ENCODE measurements at places on chromosomes 12 and 14.

DNA sequence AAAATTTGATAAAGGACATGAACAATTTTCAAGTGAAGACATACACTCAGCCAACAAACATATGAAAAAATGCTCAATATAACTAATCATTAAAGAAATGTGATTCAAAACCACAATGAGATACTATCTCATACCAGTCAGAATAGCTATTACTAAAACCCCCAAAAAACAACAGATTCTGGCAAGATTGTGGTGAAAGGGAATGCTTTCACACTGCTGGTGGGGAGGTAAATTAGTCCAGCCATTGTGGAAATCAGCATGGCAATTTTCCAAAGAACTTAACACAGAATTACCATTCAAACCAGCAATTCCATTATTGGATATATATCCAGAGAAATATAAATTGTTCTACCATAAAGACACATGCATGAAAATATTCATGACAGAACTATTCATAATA is 18.7 kb upstream of the TAS2R14 start:
- no peak for DNase-seq

GRCh38 chr12:99147130-99147529 is 500.4 kb upstream of the GARIN6 start:
- no peak for DNase-seq

DNA sequence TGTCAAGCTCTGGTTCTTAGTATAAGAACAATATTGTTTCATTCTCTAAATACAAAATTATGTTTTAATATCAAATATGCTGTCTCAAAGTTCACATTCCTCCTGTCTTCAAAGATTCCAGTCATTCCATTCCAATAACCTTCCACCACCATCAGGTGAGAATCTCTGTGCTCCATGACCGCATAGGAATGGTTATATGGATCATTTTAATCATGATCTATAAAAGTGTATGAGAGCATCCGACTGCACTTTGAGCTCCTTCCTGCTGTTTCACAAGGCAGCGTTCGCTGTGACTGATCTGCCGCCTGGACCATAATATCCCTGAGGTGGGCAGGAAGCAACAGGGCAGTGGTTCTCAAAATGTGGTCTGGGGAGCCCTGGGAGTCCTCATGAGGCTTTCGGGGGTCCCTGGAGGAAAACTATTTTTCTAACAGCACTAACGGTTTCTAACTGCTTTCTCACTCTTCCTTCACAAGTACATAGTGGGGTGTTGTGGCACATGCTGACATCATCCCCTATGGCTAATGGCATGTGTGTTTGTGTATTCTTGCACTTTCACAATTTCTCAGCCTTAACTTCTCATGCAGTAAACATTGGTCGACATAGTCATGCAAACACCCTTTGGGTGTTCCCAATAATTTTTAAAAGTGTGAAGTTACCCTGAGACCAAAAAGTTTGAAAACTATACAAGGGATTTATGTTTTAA is 137.4 kb downstream of the ANO2 start:
- no peak for DNase-seq

DNA sequence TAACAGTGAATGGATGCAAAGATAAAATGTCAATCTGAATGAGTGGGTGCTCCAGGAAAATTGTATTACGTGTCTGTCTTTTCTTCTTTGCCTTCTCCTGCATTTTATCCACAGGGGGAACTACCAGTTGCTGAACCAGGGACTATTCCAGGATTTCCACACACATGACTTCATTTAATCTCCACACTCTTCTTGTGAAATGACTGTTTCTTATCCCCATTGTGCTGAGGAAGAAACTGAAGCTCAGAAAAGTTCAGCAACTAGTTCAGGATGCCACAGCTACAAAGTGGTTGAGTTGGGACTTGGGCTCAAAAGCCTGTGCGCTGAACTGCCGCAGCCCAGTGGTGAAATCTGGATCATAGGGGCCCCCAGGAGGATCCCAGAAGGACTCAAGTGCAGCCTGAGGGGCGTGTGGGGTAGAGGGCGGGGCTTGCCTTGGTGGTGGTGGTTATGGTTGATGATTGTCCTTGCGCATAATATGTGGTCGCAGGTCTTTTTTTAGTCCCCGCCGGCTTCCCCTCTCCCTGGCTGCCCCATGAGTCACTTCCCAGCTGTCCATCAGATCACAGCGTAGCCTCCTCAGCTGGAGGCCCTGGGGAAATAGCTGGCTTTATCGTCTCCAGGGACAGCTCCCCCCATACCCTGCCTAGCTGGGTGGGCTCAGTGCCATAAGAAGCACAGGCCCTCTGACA is 235.2 kb upstream of the CRY1 start:
- DNase-seq, result no peak

DNA sequence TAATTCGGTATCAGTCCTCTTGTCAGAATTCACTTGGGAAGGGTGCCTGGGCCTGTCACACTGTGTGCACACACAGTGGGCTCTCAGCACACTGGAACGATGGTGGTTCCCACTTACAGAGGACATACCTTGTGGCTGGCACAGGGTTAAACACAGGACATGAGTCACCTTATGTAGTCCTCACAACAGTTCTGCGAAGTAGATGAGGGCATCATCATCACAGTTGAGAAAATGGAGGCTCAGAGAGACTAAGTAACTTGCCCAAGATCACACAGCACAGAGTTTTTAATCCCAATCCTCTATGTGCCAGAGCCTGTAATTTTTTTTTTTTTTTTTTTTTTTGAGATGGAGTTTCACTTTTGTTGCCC is 90.7 kb downstream of the NINJ2 start:
- DNase-seq, result no peak

GRCh38 chr14:74619672-74620131 is 7.7 kb upstream of the LTBP2 start:
- DNase-seq, result no peak

GRCh38 chr12:104294927-104295668 is 8.4 kb upstream of the EID3 start:
- no peak for DNase-seq

DNA sequence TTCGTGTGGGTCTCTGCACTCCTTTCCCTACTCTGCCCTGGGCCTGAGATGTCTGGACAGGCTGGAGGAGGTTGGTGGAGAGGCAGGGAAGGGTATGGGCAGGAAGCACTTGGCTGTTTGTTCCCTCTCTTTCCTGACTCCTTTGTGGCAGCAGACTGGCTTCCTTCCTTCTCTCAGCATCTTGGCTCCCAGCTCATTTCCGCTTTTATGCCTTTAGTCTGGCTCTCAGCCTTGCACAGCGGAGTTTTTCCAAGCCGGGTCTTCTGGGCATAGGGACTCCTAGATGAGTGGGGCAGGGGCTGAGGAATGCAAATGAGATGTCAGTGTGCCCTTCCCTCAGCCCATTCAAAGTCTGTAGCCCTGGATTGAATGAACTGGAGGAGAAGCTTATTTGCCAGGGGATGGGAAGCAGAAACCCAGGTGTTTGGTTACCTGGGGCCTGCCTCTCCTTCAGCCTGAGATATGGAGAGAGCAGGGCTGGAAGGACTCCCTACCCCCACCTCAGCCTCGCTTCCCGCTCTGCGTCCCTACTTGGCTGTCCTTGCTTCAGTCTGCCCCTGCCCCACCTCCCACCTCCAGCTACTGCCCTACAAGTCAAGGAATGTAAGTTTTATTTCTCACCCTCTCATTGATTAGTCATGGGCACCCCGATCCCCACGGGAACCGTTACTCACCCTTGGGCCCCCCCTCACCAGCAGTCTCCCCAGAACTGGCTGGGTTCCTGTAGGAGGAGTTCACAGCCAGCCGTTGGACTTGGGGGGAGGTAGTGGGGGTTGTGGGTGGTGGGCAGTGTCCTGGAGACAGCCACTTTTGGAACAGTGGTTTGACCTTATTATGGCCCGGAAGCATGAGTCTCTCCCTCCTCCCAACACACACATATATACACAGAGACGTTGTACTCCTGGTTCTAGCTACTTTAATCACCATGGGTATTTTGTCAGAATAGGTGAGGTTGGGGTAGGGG is 9.3 kb upstream of the ITGA5 start:
- DNase-seq, result no peak

DNA sequence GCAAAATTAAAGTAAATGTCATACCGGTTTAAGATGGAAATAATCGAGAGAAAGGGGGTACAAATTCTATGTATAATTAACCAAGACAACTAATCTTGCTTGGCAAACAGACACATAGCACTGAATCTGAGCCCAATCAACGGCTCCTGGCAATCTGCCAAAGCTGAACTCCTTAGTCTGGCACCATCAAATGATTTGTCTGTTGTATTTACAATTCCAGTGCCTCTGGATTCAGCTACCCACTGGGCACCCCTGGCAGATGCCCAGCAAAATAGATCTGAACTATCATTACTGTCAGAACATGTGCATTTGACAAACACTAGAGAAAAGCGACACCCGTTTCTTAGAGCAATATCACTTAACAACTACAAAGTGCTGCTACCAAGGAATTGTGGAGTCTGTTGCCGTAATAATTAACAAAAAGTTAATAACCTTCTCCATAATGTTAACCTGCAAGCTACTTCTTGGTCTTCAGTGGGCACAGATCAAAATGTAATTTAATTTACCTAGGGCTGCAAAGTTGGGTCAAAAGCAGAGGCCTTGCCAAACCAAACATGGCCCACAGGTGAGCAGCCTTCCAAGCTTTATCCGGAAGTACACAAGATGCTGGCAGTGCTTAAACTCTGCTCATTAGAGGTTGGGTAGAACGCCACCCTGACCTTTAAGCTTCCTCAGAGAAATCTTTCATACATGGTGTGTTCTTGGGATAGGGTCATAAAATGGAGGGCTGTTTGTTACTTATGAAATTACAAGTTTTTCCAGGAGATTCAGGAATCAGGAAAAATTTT is 7.6 kb downstream of the EGLN3 start:
- no peak for DNase-seq

DNA sequence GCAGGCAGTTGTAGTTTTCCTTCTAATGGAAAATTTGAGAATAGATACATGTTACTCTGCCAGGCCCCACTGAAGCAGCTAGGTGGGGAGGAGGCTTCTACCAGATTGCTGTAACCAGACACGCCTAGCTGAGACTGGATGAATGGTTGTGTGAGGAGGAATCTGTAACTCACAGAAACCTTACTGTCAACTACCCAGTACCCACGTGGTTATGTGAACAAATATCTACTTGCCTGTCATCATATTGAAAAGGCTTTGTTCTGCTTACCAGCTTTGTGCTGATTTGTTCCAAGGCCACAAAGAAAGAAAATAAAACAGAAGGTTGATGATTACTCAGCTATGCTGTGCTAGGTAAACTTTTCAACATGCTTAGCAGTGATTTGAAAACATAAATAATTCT is 167.2 kb downstream of the CAPZA3 start:
- DNase-seq, result no peak

GRCh38 chr14:23069413-23069806 is 12.1 kb upstream of the CDH24 start:
- no peak for DNase-seq

DNA sequence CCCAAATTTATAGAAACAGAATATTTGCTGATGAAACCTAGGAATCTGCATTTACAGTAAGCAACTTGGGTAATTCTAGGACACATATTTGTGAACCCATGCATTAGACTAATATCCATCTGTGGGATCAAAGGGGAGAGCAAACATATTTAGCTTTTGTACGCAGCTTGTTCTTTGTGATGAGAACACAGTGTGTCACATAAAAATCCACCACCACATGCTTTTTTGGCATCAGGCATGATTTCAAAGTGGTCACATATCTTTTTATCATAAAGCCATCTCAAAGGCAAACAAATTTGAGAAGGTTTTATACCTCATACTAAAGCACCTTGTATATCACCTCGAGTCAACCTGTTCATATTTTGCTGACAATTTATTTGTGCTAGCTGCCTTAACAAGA is 15.7 kb downstream of the DNAL1 start:
- DNase-seq, result no peak

DNA sequence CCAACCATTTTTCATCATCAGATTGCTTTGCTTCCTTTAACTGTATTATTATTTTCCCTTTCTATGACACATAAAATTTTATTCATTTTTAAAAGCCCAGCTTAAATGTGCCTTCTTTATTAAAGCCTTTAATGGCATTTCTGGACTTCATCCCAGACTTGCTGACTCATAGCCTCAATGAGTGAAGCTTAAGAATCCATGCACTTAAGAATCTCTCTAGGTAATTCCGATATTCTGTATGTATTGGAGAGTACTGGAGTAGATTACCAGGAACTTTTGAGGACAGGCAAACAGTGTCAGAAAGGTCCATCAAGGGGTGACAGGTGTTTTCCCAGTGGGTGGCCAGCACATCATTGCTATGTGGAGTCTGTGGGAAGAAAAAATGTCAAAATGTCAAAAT is 107.9 kb downstream of the PTPRQ start:
- DNase-seq, result no peak

- DNase-seq, result no peak
These were observed 5.3 kb downstream of the BHLHE41 start for GRCh38 chr12:26119391-26119989.

DNA sequence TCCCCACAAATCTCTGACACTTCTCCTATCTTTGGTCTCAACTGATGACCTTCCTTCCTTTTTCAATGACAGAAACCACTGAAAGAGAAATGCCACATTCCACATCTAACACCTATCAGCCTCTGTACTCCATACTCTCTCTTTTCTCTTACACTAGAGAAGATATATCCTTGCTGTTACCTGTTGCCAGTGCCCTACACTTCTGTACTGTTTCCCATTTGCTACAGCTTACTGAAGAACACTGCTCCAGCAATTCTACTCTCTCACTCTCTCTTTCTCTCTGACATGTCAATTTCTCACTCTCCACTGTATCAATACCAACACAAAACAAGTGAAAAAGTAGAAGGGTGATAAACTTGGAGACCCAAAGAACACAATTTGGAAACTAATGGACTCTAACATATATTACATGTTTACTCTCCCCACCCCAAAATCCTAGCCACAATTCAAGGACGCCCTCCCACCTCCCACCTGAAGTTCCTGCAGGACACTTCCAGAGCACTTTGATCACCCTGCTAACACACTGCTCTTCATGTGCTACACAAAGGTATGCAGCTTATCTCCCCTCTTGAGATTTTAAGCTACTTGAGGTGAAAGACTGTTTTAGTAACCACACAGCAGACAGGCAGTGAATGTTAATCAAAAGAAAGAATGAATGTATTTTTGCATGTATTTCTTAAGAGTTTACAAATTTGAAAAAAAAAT is 95.0 kb downstream of the MED13L start:
- DNase-seq, result no peak

DNA sequence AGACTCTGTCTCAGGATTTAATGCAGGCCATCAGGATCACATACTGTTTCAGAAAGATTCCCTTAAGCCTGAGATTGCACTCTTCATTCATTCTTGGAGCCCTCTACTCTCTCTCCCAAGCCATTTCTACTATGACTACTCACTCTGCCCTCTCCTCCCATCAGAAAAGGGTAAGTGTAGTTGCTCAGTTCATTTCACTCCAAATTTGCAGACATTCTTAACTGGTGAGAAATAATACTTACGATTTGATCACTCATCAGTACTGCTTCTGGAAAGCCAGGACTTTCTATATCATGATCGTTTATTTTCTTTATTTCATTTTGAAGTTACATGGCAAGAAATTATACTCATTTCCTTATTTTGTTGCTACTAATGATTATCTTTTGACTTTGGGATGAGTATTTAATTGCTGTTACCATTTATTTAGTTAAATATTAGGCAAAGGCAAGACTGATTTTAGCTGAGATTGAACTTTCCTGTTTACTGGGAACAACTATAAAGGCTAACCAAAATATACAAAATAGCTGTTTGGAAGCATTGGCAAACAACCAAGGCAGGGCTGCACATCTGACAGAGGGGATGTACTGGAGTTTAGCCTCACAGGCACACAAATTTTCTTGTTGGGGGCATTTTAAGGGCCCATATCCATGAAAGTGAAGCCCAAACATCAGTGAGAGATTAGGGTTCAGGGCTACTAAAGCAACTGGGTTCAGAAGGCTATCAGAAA is 4.1 kb upstream of the RERG start:
- no peak for DNase-seq

Data from stimulated activated CD4-positive, alpha-beta T cell treated with anti-CD3 and anti-CD28 coated beads, Interleukin-4, amount 100 ng/mL, for 1 hour (primary cell).